Skin of body (tissue), 3 donors: ENCODE measurements at places on chromosomes 16 and 17. TPM values are rescaled to one million over a fixed set of nuclear protein-coding genes. Genes with fewer than 3 reads are reported as not detected.

GRCh38 chr16:67526149-67526791, 2.4 kb upstream of the RIPOR1 start:
- DNase-seq: no peak

DNA sequence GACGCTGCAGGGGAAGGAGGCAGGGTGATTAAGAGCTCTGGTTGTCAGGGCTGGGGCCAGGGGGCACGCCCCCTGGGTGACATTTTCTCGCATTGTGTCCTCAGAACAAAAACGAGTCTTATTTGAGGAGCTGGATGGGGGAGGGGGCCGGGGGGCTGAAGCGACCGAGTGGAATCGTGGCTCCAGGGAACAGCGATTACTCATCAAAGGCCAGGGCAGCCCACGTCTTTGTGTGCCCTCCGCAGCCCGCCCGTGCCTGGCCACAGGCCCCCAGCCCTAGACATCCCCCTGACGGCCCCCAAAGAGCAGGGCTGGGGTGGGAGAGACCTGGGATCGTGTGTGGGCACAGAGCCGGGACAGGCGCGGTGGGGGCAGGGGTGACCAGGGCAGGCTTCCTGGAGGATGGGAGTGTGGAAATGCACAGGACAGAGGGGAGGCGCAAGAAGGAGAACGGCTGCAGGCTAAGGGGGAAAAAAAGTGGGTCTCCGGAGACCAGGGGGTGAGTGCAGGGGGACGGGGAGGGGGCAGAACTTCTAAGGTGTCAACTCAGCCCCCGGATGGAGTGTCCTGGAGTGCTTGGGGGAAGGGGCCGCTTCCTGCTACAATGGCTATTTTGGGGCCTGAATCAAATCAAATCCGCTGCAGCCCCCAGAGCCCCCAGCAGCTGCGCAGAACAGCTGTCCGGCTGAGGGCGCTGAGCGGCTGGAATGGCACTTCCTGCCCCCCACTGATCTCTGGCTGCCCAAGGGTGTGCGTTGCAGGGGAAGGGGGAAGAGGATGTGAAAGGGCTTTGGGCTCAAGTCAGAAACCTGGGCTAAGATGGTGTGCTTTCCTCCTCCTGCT, 24.0 kb upstream of the PHB1 start:
- no peak for DNase-seq

GRCh38 chr16:54703339-54703738, 227.3 kb upstream of the IRX5 start:
- no peak for DNase-seq

The SPNS3 gene
- total RNA-seq: 0.79 TPM

The CDH16 gene
- total RNA-seq: not detected

- DNase-seq: no peak
These were observed 8.0 kb downstream of the POLR3K start for GRCh38 chr16:45454-45853.

- DNase-seq: no peak
These were observed 5.4 kb downstream of the ARHGAP27 start for GRCh38 chr17:45427181-45427835.

The PRR35 gene
- not detected for total RNA-seq

The ADPRM gene
- total RNA-seq: 16.3 TPM

DNA sequence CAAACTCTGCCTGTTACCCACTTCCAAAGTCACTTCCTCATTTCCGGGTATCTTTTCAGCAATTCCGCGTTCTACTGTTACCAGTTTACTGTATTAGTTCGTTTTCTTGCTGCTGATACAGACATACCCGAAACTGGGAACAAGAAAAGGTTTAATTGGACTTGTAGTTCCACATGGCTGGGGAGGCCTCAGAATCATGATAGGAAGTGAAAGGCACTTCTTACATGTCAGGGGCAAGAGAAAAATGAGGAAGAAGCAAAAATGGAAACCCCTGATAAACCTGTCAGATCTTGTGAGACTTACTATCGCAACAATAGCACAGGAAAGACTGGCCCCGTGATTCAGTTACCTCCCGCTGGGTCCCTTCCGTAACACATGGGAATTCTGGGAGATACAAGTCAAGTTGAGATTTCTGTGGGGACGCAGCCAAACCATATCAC, 30.9 kb downstream of the PAFAH1B1 start:
- no peak for DNase-seq

The FAM20A gene
- total RNA-seq: 4.7 TPM

The TBC1D28 gene
- total RNA-seq: not detected

- DNase-seq: no peak
These were observed 261.5 kb downstream of the SEC14L1 start for GRCh38 chr17:77402159-77402731.

DNA sequence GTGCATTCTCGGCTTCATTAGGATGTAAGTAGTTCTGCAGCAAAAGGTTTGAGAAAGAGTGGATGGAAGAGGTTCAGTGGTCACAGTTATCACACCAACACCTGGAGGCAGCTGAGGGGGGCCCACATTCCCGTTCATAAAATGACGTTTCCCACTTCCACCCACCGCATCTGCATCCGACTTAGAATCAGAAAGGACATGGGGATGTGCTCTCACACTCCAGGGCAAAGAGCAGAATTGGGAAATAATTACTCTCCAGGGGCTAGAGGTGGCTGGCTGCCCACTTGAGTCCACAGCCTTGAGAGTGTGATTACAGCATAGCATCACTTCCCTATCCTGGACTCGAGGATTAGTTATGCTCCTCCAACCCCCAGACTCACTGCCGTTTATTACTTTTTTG, 122.0 kb downstream of the CPPED1 start:
- DNase-seq: no peak
